Hindlimb muscle (tissue), 1 donor: ENCODE measurements at places on chromosomes 4 and X.
A peak's percentile ranks its signal among the peaks of the same experiment; 100 is the strongest.

DNA sequence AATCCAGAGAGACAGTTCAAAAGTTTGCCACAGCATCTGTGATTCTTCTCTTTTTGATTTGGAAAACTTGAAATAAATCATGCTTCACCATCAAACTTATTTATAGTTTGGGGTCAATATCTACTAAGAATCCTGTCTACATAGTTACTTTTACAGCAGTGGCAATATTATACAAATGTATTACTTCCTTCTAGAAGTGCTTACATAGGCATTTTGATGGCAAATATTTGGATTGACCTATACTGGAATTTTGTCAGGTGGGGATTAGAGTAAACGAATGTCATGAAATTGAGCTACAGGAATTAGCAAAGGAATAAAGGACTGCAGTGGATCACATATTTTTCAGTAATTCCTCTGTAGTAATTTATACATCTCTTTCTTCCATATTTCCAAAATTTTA lies 1885.5 kb upstream of the ADGRL3 start:
- no peak for DNase-seq

DNA sequence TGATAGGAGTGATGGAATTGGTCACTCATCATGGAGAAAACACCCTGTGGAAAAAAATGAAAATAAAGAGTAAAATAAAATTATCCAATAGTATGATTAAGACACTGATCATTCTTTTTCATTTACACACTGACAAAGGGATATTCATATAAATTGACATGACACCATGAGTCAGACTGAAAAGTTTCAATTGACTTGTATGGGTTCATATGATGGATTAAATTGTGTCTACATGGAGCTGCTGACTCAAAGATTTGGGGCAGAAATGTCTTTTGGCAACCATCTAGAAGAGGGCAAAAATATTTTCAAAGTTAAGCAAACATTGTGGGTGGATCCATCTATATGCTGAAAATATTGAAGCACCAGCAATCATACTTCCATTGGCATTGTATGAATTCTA lies 153.4 kb upstream of the PPP3CA start:
- DNase-seq: no peak

- DNase-seq: no peak
These were observed 4.8 kb downstream of the USP38 start for GRCh38 chr4:143189528-143189927.

DNA sequence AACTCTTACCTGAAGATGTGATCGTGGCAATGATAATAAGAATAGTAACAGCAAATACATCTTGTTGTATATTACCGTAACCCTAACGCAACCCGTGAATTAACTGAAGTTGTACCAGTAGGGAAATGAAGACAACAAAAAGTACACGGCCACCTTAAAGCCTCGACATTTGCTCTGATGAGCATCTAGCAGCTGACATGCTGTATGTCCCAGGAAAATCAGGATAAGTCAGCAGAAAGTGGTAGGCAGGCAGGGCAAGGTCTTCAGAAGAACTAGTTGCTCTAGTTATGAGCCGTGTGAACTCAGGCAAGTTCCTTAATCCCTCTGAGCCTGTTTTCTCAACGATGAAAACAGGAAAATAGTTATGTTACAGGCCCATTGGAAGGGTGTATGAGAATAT lies 7.7 kb upstream of the ASB5 start:
- DNase-seq: no peak

DNA sequence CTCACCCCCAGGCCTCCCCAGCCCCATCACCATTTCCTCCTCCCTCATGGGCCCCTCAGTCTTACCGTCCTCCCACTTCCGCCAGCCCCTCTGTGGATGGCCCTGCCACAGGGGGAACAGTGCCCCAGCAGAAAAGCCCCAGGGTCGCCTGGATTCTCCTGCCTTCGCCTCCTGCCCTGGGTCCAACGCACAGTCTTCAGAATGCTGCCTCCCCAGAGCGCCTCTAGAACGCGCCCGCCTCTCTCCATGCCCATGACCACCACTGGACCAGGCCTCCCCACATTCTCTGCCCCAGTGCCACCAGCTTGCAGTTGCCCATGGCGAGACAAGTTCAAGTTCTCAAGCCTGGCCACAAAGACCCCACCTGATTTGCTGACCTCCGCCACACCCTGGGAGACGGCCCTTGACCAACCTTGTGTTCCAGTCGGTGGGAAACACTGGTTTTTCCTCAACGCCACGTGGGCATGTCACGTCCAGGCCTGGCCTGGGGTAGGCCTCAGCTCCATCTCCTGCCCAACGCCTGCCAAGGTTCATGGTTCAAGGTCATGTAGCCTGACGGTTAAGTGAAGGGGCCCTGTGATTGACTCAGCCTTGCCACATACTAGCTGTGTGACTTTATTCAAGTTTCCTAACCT lies 634 bp upstream of the PLXNB3 start:
- DNase-seq: no peak

DNA sequence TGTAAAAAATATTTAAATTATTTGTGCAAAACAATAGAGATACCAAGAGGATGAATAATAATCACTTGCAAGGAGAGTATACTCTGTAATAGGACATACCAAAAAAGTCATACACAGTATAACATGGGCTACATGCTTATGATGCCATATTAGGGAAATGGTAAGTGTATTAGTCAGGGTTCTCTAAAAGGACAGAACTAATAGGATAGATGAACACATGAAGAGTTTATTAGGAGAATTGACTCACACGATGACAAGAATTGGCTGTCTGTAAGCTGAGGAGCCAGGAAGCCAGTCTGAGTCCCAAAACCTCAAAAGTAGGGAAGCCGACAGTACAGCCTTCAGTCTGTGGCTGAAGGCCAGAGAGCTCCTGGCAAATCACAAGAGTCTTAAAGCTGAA lies 151.2 kb downstream of the DTHD1 start:
- no peak for DNase-seq

GRCh38 chr4:65019775-65020174 lies 610.5 kb upstream of the TECRL start:
- DNase-seq: no peak

GRCh38 chrX:31301203-31301602 lies 229.4 kb upstream of the FTHL17 start:
- no peak for DNase-seq

GRCh38 chr4:42488554-42488953 lies 91.3 kb downstream of the SHISA3 start:
- DNase-seq: no peak

DNA sequence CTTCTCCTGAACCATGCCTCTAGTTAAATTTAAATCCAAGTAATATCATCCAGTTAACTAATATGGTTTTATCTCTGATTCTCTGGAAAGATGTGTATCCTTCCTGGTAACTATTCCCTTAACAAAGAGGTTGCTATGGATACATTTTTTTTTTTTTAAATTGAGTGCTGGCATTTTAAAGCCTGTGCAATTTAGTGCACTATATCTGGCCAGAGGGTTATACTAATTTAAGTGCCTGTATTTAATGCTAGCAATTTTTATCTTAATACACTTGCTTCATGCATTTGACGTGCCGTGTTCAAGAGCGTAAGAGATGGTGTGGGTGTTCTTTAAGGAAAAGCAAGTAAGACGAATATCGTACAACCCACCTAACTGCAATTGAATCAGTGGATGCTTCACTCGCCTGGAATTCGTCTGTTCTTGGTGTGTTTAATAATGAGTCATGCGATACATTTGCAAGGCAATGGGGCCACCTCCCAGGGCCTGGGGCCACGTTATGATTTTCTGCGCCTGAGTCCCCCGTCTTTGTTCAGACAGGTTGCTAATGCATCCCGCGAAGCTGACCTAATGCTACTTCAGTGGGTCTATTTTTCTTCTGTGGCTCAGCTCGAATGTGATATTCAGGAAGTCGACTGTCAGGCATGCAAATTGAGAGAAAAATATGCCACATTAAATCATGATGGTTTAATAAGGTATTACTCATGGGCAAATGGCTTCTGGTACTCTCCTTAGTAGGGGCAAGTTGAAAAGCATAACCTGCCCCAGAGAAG lies 14.2 kb upstream of the MID1 start:
- no peak for DNase-seq

GRCh38 chr4:119615068-119615719 lies 13.4 kb downstream of the PDE5A start:
- no peak for DNase-seq

- no peak for DNase-seq
These were observed 3.9 kb downstream of the HSD17B10 start for GRCh38 chrX:53430231-53430630.

DNA sequence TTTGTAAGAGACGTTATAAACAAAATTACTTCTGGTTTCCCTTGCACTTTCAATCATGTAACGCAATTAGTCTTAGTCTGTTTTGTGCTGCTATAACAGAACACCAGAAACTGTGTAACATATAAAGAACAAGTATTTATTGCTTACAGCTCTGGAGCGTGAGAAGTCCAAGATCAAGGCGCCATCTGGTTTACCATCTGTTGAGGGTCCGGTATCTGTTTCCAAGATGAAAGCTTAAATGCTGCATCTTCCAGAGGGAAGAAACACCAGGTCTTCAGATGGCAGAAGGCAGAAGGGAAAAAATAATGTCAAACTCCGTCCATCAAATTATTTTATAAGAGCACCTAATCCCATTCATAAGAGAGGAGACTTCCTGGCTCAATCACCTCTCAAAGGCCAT lies 474.1 kb downstream of the PDGFC start:
- DNase-seq: no peak

DNA sequence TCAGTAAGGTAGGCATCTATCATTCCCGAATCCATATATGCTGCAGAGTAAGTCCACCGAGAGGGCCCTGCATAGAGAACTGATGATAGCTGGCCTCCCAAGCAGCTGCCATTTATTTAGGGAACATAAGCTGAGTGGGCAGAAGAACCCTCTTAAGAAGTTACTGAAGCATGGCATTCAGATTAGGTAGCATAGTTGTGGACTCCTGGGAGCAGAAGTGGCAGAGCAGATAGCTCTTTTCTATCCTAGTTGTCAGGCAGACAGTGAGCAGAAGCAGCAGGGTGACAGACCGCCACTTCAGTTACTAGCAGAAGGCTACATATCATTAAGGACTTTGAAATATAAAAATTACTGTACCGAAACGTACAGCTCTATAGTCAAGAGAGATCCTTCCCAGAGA lies 454.7 kb downstream of the PPP4R3C start:
- DNase-seq: no peak

GRCh38 chr4:162865102-162865501 lies 301.6 kb downstream of the NAF1 start:
- no peak for DNase-seq

DNA sequence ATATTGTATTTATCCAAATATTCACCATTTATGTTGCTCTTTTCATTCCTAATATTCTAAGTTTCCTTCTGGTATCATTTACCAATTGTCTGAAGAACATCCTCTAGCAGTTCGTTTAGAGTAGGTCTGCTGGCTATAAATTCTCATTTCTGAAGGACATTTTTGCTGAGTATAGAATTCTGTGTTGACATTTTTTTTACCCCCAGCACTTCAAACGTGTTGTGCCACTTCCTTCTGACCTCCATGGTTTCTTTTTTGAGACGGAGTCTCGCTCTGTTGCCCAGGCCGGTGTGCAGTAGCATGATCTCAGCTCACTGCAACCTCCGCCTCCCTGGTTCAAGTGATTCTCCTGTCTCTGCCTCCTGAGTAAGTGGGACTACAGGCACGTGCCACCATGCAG lies 26.4 kb downstream of the JADE3 start:
- DNase-seq: no peak

DNA sequence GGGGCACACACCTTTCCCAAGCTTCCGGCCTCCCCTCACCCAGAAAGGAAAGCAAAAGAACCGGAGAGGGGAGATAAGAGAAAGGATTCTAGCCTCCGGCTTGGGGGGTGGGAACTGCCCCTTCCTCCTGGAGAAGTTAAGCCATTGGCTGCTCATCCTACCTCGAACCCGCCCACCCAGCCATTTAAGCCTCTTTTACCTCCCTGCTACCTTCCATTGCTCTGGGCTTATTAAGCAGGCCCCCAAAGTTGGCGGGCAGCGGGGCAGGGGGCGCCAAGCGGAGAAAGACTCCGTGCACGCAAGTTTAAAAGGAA lies 2.3 kb downstream of the MAML3 start:
- peak; percentile 81 for DNase-seq

GRCh38 chr4:141757287-141757686 lies 120.9 kb downstream of the IL15 start:
- no peak for DNase-seq

- DNase-seq: peak; percentile 25
These were observed 89.2 kb upstream of the EFHC2 start for GRCh38 chrX:44432641-44433040.

- no peak for DNase-seq
These were observed 80.5 kb downstream of the TBC1D9 start for GRCh38 chr4:140675599-140676231.
